ENCODE measurements at places on chromosomes 12 and 14.

- DNase-seq: peak; percentile 6
Observed at GRCh38 chr14:101665478-101666078, 95.9 kb upstream of the PPP2R5C start.

GRCh38 chr12:43856972-43857371, 21.1 kb downstream of the TMEM117 start:
- DNase-seq: no peak

DNA sequence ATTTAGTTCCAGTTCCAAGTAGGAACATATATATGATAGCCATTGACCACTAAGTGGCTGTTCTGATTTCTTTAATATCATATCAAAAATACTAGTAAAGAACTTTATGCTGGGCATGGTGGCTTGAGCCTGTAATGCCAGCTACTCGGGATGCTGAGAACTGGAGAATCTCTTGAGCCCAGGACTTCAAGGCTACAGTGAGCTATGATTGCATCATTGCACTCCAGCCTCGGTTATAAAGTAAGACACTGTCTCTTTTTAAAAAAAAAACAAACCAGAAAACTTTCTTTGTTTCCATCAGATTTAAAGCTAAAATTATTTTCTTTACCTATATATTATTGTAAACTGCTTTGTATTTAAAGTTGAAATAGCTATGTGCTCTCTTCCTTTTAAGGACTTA, 127.0 kb downstream of the SCAF11 start:
- no peak for DNase-seq

DNA sequence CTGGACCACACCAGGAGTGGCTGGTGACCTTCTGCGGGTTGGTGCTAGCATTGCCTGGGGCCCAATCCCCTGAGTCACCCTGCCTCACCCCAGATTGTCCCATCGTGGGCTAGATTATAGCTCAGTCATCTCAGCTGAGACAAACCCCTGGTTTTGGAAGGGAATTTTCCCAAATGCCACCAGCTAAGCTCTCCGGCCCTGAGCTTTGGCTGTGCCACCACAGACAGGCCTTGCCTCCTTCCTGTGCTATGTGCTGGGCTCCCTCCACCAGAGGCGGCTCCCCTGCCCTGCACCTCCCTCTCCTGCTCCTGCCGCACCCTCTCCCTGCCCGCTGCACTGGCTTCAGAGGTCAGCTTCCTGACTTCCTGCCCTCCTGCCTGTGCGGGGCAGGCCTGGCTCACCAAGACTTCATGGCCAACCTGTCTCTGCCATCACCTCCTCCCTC, 196.3 kb downstream of the TSPAN9 start:
- no peak for DNase-seq

DNA sequence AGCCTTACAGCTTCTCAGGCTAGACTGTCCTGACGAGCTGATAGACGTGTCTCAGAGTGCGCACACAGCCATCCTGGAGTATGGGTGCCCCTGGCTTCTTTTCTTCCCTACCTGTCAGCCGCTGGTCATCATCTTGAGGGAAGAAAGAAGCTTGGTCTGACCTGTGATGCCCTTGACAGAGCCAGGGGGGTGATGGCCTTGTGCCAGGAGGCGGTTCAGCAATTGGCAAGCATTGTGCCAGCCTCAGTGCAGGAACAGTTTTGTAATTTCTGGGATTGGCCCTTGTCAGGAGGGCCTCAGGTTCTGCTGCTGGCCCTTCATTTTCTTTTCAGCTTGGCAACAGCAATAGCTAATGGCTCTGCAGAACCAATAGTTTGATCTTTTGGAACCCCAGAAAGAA, 80.1 kb downstream of the ADCK1 start:
- no peak for DNase-seq

DNA sequence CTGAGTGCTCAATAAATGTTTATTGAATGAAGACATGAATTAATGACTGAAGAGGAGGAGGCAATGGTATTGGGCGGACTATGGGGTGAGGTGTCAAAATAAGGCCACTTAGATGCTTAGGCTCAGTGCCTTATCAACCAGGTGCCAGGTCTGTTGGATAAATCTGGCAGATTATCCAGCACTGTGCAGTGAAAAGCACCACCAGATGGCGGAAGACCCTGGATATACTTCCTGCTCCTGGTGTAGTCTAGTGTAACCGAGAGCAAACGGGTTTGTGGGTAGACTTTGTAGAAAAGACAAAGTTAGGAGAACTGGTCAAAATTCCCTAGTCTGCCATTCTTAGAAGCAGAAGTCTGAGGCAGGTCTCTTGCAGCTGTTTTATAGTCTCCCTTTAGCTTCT, 306.3 kb downstream of the ATP23 start:
- DNase-seq: no peak

DNA sequence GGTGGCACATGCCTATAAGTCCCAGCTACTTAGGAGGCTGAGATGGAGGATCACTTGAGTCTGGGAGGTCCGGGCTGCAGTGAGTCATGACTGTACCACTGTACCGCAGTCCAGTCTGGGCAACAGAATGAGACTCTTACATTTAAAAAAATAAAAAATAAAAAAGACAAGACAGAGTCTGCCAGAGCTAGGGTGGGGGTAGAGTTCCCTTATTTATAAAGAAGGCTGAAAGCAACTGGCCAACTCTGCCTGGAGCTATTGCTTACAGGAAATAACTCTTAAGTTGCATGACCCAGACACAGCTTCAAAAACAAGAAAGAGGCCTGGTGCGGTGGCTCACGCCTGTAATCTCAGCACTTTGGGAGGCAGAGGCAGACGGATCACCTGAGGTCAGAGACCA, 31.5 kb downstream of the NUMB start:
- DNase-seq: no peak

GRCh38 chr14:87231336-87232026, 761.5 kb downstream of the GALC start:
- no peak for DNase-seq

DNA sequence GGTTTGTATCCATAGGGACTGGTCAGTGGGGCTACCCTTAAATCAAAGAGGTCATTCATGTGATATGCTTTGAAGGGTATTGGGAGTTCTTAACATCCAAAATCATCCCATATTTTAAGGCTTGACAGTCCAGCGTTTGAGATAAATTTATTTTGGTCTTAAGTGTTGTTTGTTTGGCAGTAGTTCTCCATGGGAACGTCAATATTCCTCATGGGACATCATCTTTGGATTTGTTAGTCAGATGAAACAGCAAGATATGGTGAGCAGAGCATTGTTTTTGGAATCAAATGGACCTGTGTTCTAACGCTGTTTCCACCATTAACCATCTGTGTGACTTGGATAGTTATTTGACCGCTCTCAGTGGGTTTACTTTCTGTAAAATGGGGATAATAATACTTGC, 45.9 kb upstream of the GSG1 start:
- no peak for DNase-seq

- DNase-seq: no peak
Observed at GRCh38 chr14:49942090-49942489, 49.2 kb downstream of the ARF6 start.

DNA sequence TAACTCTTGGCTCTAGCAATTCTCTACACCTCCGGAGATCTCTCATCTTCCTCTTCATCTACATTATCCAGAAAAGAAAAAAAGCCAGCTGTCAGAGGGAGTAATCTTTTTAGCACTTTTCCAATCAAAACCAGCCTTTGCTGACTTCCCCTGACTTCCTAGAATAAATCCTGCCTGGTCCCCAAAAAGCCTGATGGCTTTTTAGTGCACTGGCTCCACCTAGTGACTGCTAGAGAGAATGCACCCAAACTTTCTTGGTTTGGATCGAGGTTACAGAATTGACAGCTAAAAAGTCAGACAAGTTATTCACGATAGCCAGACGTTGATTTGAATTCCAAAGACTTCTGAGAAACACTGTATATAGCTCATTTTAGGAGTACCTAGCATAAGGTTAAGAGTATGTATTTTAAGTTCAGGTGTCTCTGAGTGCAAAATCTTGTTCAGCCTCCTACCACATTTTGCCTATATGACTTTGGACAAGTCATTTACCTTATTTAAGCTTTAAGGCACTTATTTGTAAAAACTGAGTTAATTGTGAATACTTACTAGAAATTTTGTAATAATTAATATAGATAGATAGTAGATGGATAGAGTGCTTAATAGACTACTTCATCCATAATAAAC, 185.7 kb upstream of the GRIN2B start:
- DNase-seq: no peak

DNA sequence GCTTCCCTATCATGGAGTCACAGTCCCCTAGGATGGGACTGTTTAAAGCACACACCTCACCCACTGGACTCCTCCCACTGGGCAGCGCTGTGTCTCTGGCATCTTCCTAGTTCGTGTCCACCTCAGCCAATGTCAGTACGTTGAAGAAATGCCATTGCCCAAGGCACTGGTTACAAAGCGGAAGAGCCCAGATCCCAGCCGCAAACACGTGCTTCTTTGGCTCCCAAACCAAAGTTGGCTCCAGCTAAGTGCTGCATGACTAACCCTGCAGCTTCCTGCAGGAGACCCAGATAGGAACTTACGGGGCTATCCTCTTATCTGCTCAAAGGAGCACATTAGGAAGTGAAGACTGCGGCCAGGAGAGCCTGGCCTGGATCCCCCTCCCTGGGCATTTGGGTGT, 9.3 kb downstream of the SYNE3 start:
- DNase-seq: no peak

GRCh38 chr14:106083082-106083481, 556.7 kb downstream of the TMEM121 start:
- no peak for DNase-seq

Measured in stimulated activated CD4-positive, alpha-beta T cell treated with anti-CD3 and anti-CD28 coated beads, Interleukin-15, amount 100 ng/mL, for 1 hour (primary cell).